Globus pallidus (tissue), 1 donor: ENCODE measurements at places on chromosomes 1 and 21.
A peak's percentile ranks its signal among the peaks of the same experiment; 100 is the strongest.

DNA sequence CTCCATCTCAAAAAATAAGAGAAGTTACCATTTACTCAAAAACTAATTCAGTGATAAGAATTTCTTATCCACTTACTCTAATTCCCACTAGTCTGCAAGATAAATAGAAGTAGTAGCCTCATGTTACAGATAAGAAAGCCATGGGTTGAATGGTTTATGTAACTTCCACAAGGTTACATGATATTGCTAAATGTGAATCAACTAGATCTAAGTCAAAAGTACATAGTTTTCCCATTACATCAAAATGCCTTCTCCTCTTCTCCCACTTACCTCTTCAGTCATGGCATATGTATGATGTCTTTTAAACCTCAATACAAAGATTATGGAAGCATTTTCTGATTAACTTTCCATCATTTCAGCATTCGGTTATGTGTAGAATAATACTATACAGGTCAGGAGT, 108.5 kb downstream of the ASH1L start:
- no peak for DNase-seq

- no peak for DNase-seq
These were observed 878.9 kb upstream of the CXADR start for GRCh38 chr21:16633831-16634459.

GRCh38 chr1:234781241-234782065, 171.5 kb upstream of the IRF2BP2 start:
- DNase-seq = no peak

DNA sequence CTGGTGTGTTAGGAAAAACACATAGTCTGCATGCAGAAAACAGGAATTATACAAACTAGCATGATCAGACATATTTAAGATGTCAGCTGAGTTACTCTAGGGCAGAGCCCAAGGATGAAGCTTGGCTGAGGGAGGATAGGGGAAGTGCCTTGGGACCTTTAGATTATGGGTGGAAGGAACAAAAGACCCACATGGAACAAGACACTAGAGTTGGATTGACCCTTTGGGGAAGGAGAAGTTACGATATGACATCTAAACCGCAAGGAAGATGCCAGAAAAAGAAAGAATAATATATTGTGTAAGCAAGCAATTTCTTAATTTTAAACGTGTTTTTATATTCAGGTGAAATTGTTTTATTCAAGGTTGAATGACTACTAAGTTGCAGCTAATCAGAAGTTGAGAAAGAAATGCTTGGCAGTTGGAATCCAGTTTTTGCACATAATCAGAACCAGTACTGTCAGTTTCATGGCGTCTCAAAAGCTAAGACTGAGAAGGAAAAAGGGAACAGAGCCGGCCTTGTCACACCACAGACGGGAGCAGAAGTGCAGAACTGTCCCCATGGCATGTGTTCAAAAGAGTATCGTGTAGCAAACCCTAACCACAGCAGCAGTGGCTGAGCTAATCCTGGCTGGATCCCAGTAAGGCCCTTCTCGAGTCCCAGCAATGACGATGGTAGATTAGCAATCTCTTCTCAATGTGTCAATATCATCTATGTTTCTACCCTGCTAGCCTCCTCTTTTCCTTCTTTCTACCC, 31.2 kb upstream of the IFNAR2 start:
- peak; percentile 78 for DNase-seq

DNA sequence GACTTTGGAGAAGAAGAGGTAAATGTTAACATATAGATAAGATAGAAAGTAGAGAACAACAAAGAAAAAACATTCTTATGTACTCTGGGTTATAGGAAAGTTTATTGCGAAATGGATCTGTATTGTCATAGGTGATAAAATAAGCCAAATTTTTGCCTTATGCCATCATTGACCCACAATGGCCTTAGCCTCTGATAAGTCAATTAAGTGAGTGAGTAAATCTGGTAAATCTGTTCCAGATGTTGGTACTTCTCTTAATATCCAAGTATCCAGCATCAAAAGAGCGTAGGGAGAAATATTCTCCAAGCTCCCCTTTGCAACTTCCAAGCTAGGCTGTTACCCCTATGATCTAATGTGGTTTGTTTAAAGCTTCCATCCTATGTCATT, 38.3 kb upstream of the CLCA4 start:
- no peak for DNase-seq

DNA sequence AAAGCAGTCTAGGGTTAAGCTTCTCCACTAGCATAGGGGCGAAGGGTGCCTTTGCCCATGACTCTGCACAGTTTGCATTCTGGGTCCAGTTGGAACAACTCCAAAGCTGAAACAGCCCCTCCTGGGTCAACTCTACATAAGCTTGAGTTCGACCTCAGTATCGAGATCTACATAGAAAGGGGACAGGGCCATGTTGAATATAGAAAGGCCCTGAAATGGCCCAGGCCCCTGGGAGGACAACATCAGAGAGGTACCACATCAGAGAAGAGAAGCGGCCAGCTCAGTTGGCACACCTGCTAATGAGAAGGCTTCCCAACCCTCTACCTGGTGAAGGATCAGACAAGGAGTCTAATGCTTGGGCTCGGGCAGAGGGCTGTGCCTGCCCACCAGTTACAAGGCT, 1.6 kb downstream of the DENND2D start:
- DNase-seq = no peak

- peak; percentile 74 for DNase-seq
These were observed 12.4 kb downstream of the FMOD start for GRCh38 chr1:203338335-203339036.

DNA sequence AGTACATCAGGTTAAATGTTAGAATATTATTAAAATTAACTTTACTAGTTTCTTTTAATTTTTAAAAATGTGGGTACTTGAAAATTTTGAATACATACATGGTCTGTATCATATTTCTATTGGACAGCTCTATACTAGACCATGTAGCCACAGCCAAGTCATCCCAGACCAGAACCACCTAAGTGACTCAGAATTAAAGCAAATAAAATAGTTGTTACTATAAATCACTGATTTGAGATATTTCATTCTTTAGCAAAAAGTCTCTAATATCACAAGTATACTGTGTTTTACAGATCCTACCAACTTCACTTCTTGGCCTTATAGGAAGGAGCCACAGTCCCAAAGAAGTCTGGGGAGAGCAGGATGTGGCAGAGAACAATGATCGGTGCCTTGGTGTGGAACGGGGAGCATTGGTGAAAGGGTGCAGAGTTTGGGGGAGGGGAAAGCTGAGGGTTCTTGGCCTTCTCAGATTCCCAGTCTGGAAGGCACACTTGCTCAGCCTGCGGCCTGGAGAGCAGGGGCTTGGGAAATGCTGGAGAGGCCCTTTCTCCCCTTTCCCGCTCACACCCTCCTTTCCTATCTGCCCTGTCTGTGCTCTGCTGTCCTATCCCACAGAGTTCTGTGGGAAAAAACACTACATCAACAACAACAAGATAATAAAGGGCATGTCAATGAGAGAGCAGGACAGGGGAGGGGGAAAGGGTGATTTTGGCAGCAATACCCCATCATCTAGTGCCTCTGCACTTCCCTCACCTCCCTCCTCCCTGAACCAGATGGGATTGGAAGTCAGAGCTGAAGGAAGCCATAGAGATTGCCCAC, 122.1 kb downstream of the NGF start:
- DNase-seq = no peak

DNA sequence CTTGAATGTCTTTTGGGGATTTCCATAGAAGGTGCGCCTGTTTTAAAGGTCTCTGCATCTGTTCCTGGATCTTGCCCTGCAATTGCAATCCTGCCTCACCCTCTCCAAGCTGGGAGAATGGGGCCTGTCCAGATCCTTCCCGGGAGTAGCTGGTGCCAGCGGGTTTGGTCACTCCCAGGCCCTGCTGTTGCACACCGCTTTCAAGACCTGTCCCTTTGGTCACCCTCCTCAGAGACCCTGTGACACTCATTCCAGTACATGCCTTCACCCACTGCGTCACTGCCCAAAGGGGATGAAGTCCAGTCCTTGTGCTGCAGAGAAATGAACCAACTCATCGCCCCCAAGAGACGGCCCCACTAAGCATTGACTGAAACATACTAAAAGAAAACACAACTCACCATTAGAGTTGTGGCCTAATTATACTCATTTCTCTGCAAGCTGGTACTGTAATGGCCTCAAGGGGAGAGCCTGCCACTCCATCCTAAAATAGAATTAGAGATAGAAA, 1.9 kb upstream of the IRF2BP2 start:
- DNase-seq = peak; percentile 71

DNA sequence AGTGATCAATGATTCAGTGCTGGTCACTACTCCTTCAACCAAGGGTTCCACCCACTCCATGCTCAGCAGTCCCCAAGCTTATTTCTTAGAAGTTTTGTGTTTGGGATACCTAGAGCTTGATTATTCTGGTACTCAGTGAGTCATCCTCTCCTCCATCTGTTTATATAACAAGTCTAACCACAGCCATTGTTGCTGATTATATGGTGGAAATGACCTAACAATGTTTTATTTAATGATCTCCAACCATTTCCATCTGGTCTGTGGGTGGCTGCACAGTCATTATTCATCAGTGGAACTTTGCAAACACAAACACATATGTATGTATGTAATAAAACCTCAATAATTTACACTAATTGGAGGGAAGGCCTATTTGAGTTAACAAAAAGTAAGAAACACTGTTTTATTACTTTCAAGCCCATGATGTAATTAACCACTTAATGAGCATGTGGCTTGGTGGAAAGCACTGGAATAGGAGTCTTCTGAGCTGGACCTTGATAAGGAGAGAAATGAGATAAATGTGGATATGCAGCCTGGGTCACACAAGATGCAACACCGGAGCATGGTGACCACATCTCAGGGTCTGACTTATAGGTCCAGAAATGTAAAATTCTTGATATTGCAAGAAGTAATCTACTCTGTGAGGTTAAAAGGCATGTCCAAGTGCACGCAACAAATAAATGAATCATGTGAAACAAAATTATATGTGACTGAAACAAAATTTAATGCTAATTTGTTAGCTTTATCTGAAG, 99.0 kb upstream of the WLS start:
- no peak for DNase-seq

DNA sequence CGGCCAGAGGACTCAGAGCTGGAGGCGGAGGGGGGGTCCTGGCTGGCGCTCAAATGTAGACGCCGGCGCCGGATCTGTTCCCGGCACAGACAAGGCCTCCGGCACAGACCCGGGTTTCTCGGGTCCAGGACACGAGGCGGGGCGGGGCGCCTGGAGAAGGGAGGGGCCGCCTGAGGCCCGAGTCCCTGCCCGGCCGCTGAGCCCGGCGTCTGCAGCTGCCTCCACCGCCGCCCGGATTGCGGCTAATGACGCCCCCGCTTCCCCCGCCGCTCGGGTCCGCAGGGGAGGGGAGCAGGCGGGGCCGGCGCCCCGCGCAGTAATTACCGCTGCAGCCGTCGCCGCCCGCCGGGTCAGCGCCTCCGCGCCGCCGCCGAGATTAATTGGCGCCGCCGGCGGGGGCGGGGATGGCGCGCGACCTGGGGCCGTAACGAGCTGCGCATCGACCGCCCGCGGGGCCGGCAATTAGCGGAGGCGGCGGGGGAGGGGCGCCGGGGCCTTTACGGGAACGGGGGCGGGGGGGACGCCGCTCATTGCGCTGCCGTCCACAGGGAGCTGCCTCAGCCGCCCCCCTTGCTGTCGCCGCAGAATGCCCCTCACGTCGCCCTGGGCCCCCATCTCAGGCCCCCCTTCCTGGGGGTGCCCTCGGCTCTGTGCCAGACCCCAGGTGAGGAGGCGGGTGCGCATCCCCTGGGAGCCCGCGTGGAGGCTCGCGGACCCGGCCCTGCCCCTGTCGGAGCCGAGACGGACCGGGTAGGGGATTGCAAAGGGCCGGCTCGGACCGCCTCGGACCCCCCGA, 17.3 kb downstream of the NOC2L start:
- no peak for DNase-seq

DNA sequence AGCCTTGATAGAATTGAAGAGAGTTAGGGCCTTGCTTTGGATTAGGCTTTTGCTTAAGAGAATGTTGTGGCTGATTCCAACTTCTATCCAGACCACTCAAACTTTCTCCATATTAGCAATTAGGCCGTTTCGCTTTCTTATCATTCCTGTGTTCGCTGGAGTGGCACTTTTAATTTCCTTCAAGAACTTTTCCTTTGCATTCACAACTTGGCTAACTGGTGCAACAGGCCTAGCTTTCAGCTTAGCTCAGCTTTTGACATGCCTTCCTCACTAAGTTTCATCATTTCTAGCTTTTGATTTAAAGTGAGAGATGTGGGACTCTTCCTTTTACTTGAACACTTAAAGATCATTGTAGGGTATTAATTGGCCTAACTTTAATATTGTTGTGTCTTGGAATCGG, 183.6 kb upstream of the L1TD1 start:
- DNase-seq = no peak

DNA sequence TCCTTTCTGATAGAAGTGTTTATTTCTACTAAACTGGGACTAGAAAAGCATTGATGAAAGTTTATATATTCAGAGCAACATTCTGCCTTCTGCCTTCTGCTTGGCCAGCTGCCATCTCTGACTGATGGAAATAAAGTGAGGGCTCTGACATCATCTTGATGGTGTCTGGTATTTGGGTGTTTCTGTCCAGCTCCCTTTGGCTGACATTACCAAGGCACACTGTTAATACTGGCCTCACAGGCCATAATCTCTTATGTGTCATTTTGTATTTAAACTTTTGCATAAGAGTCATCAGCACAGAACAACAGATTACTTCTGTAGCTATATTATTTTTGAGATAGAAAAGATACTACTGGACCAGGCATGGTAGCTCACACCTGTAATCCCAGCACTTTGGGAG, 216.9 kb downstream of the RYR2 start:
- no peak for DNase-seq

DNA sequence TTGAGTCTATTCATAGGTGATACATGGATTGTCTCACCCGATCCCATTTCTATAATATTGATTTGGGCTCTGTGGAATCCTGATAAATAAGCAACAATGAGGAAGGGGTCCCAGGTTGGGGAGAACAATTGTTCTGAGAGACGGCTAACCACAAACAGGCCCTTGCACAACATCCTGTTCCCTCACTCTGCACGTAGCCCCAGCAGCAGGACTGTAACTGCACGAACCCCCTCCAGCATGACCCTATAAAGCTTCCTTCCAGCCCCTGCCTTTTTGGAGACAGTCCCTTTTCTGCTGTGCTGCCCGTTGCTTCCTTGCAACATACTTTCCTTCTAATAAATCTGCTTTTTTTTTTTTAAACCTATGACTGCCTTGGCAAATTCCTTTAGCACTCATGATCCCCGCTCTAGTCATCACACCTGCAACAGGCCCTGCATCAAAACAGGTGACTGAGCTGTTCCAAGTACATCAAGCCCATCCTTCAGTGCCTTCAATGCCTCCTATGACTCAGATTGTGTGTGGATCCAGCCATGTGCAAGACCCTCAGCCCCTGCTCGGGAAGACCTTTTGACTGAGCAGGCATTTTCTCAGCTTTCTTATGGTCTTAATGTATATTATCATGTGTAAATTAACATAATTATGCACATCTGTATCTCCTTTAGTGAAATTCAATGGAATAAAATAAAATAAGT, 63.7 kb upstream of the B3GALNT2 start:
- DNase-seq = no peak

GRCh38 chr1:112589766-112590165, 29.2 kb downstream of the ST7L start:
- DNase-seq = no peak
